ENCODE measurements at places on chromosomes 5 and 9. TPM values are rescaled to one million over a fixed set of nuclear protein-coding genes. Genes with fewer than 3 reads are reported as not detected.

GRCh38 chr5:16615741-16616535, 859 bp downstream of the RETREG1 start:
- no peak for DNase-seq
- peak overlapping the region; percentile 92 for H3K4me3 ChIP-seq
- H3K27ac ChIP-seq, result peak overlapping the region; percentile 76
- no peaks in the 10 kb centered on the region for H3K36me3 ChIP-seq
- H3K27me3 ChIP-seq, result no peaks in the 10 kb centered on the region
- H3K4me1 ChIP-seq, result peaks cover 14% of the 10 kb centered on the region

DNA sequence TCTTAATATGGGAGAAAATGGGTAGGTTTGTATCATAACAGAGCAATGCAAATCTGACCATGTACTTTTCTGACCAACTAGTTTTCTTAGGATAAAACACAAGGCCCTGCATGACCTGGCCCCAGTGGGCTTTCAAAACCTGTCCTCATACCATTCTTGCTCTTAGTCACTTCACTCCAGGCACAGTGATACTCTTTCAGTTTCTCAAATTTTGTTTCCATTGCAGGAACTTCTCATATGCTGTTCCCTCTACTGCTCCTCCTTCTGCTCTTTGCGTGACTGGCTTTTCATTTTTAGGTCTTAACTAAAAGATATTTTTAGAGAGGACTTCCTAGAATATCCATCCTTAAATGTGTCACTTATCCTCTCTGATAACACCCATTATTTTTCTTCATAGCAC, 112.4 kb downstream of the INIP start:
- no peaks in the 10 kb centered on the region for H3K27me3 ChIP-seq
- H3K4me3 ChIP-seq, result no peak overlapping the region
- no peak overlapping the region for H3K27ac ChIP-seq

DNA sequence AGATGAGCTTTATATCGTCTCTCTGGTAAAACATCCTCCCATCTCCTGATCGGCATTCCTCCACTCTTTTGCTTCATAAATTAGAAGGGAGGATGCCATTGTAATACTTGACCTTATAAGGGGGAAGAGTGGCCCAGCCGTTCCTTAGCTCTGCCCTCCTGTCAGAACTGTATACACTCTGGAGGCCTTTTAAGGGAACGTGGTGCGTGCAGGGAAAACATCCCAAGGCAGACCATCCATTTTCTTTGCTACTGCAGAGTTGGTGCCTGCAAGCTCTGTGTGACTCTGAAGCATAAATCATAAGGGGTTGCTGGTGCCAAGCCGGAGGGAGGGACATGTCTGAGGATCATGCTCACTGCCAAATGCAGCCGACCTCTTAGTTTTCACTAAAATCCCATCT, 90.4 kb downstream of the PGM5 start:
- DNase-seq, result peak; percentile 95
- no peaks in the 10 kb centered on the region for H3K36me3 ChIP-seq
- peak overlapping the region; percentile 86 for H3K27ac ChIP-seq
- no peaks in the 10 kb centered on the region for H3K4me1 ChIP-seq
- no peaks in the 10 kb centered on the region for H3K27me3 ChIP-seq

GRCh38 chr5:144142139-144142823, 28.2 kb downstream of the YIPF5 start:
- no peak for DNase-seq
- no peaks in the 10 kb centered on the region for H3K36me3 ChIP-seq
- H3K4me1 ChIP-seq, result no peaks in the 10 kb centered on the region
- H3K4me3 ChIP-seq, result no peak overlapping the region

GRCh38 chr5:83378624-83379289, 92.8 kb upstream of the VCAN start:
- no peak overlapping the region for H3K27ac ChIP-seq
- no peaks in the 10 kb centered on the region for H3K4me1 ChIP-seq
- H3K36me3 ChIP-seq, result no peaks in the 10 kb centered on the region

DNA sequence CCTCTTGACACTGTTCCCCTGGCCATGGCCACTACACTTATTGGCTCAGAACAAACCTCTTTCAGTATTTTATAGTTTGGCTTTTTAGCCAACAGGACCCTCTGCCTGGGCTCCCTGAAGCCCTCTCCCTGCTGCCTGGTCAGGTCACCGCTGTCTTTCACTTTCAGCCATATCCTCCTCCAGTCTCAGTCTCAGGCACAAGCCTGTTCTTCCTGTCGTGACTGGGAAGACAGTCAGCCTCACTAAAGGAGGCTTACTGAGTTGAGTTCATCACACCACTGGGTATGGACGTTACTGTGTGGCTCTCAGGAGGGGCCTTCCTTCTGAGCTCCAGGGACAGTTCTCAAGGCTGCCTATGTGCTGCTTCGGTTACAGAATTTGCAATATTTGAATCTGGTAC, 2.0 kb downstream of the QSOX2 start:
- DNase-seq, result no peak
- peaks cover 12% of the 10 kb centered on the region for H3K4me1 ChIP-seq

DNA sequence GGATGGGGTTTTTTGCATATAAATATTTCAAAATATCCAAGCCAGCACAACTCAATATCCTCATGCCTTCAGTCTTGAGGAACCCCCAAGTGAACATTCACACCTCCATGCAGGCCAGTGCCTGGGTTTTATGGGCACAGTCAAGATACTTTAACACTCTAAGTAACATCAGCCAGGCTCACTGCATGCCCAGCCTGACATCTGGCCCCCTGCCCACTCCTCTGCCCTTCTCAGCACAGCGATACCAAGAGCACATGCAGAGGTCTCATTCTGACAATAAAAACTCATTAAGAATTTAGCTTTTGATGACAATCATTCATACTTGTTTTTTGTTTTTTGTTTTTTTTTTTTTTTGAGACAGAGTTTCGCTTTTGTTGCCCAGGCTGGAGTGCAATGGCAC, 250.0 kb downstream of the CWC27 start:
- DNase-seq, result peak; percentile 79
- H3K27ac ChIP-seq, result no peak overlapping the region
- H3K27me3 ChIP-seq, result no peaks in the 10 kb centered on the region
- no peaks in the 10 kb centered on the region for H3K36me3 ChIP-seq
- no peak overlapping the region for H3K4me3 ChIP-seq
- H3K4me1 ChIP-seq, result peaks cover 44% of the 10 kb centered on the region

DNA sequence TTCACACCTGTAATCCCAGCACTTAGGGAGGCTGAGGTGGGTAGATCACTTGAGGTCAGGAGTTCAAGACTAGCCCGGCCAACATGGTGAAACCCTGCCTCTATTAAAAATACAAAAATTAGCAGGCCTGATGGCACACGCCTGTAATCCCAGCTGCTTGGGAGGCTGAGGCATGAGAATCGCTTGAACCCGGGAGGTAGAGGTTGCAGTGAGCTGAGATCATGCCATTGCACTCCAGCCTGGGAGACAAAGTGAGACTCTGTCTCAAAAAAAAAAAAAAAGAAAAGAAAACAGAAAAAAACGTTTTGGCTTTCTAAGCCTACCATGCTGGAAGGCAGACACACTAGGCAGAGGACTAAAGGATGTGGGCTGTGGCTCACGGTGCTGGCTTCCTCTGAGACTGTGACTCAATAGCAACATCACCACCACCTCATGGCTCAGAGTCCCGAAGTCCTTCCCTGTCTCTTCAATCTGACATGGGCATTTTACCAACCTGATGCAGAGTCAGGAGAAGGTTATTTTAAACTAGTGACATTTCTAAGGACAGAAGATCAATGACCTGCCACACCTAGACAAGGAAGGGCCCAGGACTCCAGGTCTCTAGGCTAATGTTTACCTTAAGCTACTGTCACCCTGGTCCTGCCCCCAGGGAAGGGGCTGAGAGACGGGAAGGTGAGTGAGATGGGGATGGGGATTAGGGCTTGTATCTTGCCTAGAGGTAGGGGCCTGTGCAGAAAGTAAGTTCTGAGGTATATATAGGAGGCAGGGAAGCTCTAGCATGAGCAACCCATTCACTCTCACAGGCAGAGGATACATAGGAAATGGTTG, 3.7 kb downstream of the ECSCR start:
- H3K27me3 ChIP-seq, result no peaks in the 10 kb centered on the region
- peak overlapping the region; percentile 56 for H3K27ac ChIP-seq
- no peaks in the 10 kb centered on the region for H3K36me3 ChIP-seq
- H3K4me3 ChIP-seq, result no peak overlapping the region

DNA sequence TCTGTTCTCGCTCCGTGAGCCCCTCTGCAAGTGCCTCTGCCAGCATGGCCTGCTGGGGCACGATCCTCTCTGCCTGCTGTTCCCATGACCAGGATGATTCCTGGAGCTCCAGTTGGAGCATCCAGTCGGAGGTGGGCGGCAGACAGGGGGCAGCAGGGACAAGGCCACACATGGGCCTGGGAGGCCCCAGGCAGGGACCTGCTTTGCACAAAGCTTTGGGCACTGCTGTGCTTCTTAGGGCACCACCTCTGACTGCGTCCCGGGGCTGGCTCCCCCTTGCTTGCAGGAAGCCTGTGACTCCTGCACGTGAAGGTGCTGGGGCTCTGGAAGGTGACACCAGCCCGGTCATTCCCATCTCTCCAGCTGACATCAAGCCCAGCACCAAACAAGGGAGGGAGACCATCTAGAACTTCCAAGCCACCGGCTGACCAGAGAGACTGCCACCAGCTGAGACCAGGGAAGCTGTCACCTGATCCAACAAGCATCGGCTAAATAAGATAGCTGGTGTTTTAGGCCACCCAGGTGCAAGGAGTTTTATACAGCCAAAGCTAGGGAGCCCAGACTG, 174.8 kb upstream of the FOXD4L5 start:
- H3K27me3 ChIP-seq, result no peaks in the 10 kb centered on the region
- H3K36me3 ChIP-seq, result no peaks in the 10 kb centered on the region
- no peak for DNase-seq

- no peaks in the 10 kb centered on the region for H3K27me3 ChIP-seq
- H3K4me1 ChIP-seq, result no peaks in the 10 kb centered on the region
- peak; percentile 83 for DNase-seq
- H3K36me3 ChIP-seq, result peaks cover 33% of the 10 kb centered on the region
- H3K27ac ChIP-seq, result peak overlapping the region; percentile 2
Measured at GRCh38 chr9:128523199-128523925, 18.8 kb downstream of the GLE1 start.

The SH3RF2 gene
- 1.4 TPM for total RNA-seq

The ZBED3 gene
- 14.6 TPM for total RNA-seq

The IRX1 gene
- not detected for total RNA-seq

- peaks cover 18% of the 10 kb centered on the region for H3K4me1 ChIP-seq
- H3K27ac ChIP-seq, result no peak overlapping the region
- no peak for DNase-seq
- no peaks in the 10 kb centered on the region for H3K36me3 ChIP-seq
- H3K4me3 ChIP-seq, result no peak overlapping the region
Measured at GRCh38 chr9:98657897-98658296, 50.8 kb downstream of the GABBR2 start.

GRCh38 chr9:80842389-80842788, 847.0 kb downstream of the TLE1 start:
- H3K4me1 ChIP-seq, result no peaks in the 10 kb centered on the region
- no peaks in the 10 kb centered on the region for H3K36me3 ChIP-seq
- no peak overlapping the region for H3K27ac ChIP-seq

The SV2C gene
- 0.33 TPM for total RNA-seq

The BHMT2 gene
- total RNA-seq, result 37.5 TPM

- no peak for DNase-seq
- no peaks in the 10 kb centered on the region for H3K36me3 ChIP-seq
- no peaks in the 10 kb centered on the region for H3K27me3 ChIP-seq
- no peak overlapping the region for H3K27ac ChIP-seq
Measured at GRCh38 chr9:135692410-135692809, 6.9 kb downstream of the SOHLH1 start.

The N4BP3 gene
- total RNA-seq, result 3.0 TPM

DNA sequence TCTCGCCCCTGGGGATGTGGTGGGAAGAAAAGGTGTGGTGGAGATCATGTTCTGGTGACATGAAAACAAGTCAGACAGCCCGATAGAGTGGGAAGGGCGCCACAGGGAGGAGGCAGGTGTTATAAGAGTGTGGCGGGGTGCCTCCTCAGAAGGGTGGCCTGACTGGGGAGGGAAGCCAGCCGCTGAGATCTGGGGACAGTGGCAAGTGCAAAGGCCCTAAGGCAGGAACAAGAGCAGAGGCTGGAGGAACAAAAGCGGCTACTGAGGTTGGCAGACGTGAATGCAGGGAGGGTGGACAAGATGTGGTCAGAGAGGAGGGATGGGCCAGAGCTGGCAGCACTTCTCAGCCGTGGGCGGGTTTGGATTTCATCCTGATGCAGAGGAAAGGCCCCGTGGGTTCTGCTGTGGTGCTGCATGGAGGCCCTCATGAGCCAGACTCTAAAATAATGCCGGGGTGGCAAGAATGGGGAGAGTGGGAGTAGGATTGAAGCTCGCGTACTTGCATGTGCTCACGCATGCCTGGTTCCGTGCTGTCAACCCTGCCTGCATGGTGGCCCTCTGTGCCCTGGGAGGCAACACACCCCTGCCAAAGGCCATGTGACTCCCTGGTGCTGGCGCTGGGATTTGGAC, 89.2 kb downstream of the MVB12B start:
- H3K4me3 ChIP-seq, result no peak overlapping the region
- H3K27me3 ChIP-seq, result no peaks in the 10 kb centered on the region
- H3K4me1 ChIP-seq, result no peaks in the 10 kb centered on the region

DNA sequence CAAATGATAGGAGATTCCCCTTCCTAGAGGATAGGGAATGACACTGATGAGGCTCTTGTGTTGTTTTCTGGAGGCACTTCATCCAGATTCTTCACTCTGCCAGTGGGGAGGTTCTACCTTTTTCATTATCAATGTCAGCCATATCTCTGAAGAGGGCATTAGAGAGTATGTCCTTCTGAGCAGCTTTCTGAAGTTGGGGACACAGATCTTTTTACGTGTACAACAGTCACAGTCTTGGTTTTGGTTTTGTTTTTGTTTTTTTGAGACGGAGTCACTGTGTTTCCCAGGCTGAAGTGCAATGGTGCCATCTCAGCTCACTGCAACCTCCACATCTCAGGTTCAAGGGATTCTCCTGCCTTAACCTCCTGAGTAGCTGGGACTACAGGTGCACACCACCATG, 22.6 kb downstream of the CENPH start:
- H3K4me1 ChIP-seq, result no peaks in the 10 kb centered on the region
- H3K36me3 ChIP-seq, result no peaks in the 10 kb centered on the region
- DNase-seq, result no peak
- H3K4me3 ChIP-seq, result no peak overlapping the region

The FOXD4L6 gene
- not detected for total RNA-seq

DNA sequence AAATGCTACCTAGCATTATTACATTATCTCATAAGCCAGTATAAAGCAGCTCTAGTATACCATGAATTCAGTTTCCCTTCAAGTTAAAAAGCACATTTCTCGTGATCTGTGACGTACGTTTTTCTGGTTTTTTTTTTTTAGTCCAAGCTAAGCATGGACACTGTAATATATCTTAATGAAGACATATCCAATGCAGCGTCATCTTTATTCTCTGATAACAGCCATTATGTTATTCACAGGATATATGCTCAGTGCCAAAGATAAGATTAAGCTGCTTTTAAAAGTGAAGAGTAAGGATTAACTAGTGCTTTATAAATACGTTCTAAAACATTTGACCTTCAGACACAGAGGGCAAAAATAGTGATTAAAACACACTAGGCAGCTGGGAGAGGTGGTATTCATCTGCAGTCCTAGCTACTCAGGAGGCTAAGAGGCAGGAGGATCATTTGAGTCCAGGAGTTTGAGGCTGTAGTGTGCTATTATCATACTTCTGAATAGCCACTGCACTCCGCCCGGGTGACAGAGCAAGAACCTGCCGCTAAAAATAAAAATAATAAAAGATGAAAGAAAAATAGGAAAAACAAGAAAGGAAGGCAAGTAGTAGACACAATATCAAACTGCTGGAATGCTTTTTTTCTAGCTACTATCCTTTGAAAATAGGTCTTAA, 7.7 kb downstream of the CSNK1A1 start:
- no peaks in the 10 kb centered on the region for H3K27me3 ChIP-seq
- DNase-seq, result no peak
- H3K36me3 ChIP-seq, result peaks cover 62% of the 10 kb centered on the region
- no peak overlapping the region for H3K4me3 ChIP-seq
- H3K4me1 ChIP-seq, result peaks cover 98% of the 10 kb centered on the region
